ENCODE measurements at places on chromosomes 7 and 10. TPM values are rescaled to one million over a fixed set of nuclear protein-coding genes. Genes with fewer than 3 reads are reported as not detected.

Gene FRMPD2
- 0.98 TPM for total RNA-seq

Gene HOXA11
- total RNA-seq: 0.84 TPM

GRCh38 chr7:96300986-96301385 is 20.9 kb downstream of the SLC25A13 start:
- H3K27me3 ChIP-seq: no peaks in the 10 kb centered on the region
- H3K27ac ChIP-seq: no peak overlapping the region
- no peak for DNase-seq
- H3K4me1 ChIP-seq: peaks cover 30% of the 10 kb centered on the region
- H3K36me3 ChIP-seq: peaks cover 13% of the 10 kb centered on the region

- peaks cover 7% of the 10 kb centered on the region for H3K36me3 ChIP-seq
- H3K27me3 ChIP-seq: peaks cover 13% of the 10 kb centered on the region
- no peak for DNase-seq
- no peak overlapping the region for H3K4me3 ChIP-seq
- no peak overlapping the region for H3K27ac ChIP-seq
These were observed 4.0 kb downstream of the RADIL start for GRCh38 chr7:4879396-4880081.

GRCh38 chr7:91194841-91195240 is 69.4 kb upstream of the FZD1 start:
- H3K27ac ChIP-seq: no peak overlapping the region
- no peaks in the 10 kb centered on the region for H3K27me3 ChIP-seq
- no peaks in the 10 kb centered on the region for H3K36me3 ChIP-seq
- no peak for DNase-seq
- no peak overlapping the region for H3K4me3 ChIP-seq
- peaks cover 16% of the 10 kb centered on the region for H3K4me1 ChIP-seq

GRCh38 chr7:43619213-43620012 is 36.5 kb downstream of the STK17A start:
- H3K36me3 ChIP-seq: peaks cover 19% of the 10 kb centered on the region
- no peak for DNase-seq
- H3K4me1 ChIP-seq: peaks cover 5% of the 10 kb centered on the region
- H3K4me3 ChIP-seq: no peak overlapping the region

Gene ZNF735
- not detected for total RNA-seq

Gene AKR1D1
- total RNA-seq: not detected

Gene TMEM213
- total RNA-seq: not detected

Gene PAX4
- not detected for total RNA-seq

Gene RAPGEF5
- 1.9 TPM for total RNA-seq

Gene LRGUK
- 0.19 TPM for total RNA-seq

DNA sequence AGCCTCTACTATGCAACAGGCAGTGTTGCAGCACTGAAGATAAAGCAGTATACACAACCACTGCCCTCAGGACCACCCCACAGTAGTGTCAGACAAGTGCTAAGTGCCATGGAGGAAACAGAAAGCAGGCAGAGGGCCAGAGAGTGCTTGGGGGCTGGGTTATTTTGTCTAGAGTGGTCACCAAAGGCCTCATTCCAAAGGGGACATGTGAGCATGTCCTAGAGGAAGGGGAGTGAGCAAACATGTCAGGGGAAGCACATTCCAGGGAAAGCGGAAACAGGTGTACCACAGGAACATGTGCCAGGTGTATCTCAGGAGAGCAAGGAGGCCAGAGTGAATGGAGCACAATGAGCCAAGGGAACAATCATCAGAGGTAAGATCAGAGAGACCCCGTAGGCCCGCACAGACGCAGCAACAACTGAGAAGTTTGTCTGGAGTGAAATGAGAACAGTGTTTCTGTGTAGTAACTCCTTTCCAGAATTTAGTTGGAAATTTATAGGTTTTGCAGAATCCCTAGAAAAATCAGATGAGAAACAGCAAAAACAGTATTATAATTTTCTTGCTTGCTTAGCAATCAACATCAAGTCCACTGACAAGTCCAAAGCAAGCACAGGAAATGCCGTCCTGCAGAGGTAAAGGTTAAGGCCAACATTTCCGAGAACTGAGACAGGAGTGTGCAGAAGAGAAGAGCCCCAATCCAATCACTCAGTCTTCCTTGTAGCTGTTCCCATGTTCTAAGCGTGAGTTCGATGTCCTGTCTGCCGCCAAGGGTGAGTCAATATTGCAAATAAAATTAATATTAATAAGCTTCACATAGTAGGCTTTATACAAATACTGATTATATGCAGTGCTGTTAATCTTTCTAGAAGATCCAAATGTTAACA is 67.3 kb downstream of the SGMS1 start:
- peaks cover 17% of the 10 kb centered on the region for H3K4me1 ChIP-seq
- no peak for DNase-seq
- no peaks in the 10 kb centered on the region for H3K27me3 ChIP-seq
- H3K36me3 ChIP-seq: no peaks in the 10 kb centered on the region

Gene HHEX
- 0.19 TPM for total RNA-seq

DNA sequence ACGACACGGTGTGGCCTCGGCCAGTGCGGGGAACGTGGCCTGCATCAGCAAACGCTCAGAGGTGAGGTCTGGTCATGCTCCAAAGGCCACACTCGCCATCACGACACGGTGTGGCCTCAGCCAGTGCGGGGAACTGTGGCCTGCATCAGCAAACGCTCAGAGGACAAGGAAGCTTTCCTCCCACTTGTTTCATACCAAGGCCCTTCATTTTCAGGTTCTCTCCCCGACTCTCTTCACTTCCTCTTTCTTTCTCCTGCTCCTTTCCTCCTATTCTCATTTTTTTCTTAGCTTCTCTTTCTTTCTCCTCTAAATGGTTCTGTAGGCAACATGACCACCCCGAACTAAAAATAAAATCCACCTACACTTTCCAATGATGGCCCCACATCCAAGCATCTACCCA is 384.4 kb upstream of the SHH start:
- H3K27me3 ChIP-seq: peaks cover 39% of the 10 kb centered on the region
- DNase-seq: no peak
- H3K4me3 ChIP-seq: no peak overlapping the region
- no peak overlapping the region for H3K27ac ChIP-seq
- H3K4me1 ChIP-seq: no peaks in the 10 kb centered on the region
- no peaks in the 10 kb centered on the region for H3K36me3 ChIP-seq

- no peak for DNase-seq
- H3K27me3 ChIP-seq: no peaks in the 10 kb centered on the region
- no peak overlapping the region for H3K27ac ChIP-seq
- peaks cover 8% of the 10 kb centered on the region for H3K36me3 ChIP-seq
These were observed 24.6 kb downstream of the HIPK2 start for GRCh38 chr7:139753081-139753692.

GRCh38 chr7:30284298-30285066 is at the start of gene ZNRF2:
TSS of gene ZNRF2 (plus strand) at chr7:30284597. CDS start at chr7:30285358, 761 bp downstream.
- H3K4me3 ChIP-seq: peak within 1 kb of the TSS; percentile 76
- H3K4me1 ChIP-seq: peaks cover 20% of the 10 kb centered on the region
- peak; percentile 99 for DNase-seq
- H3K36me3 ChIP-seq: no peaks in the 10 kb centered on the region

- H3K27ac ChIP-seq: no peak overlapping the region
- peaks cover 47% of the 10 kb centered on the region for H3K27me3 ChIP-seq
- H3K4me3 ChIP-seq: no peak overlapping the region
- no peaks in the 10 kb centered on the region for H3K36me3 ChIP-seq
- DNase-seq: peak; percentile 29
These were observed 404.1 kb upstream of the MKI67 start for GRCh38 chr10:128530301-128530700.

DNA sequence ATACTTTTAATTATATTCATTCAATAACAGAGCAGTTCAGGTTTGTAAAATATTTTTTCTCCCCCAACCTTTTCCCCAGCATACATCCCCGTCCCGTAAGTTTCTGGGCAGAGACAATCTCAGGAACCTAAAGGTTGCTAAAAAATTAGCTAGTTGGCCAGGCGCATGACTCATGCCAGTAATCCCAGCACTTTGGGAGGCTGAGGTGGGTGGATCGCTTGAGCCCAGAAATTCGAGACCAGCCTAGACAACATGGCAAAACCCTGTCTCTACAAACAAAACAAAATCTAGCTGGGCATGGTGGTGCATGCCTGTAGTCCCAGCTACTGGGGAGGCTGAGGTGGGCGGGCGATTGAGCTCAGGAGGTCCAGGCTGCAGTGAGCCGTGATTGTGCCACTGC is 40.2 kb downstream of the TCF7L2 start:
- H3K4me3 ChIP-seq: peak overlapping the region; percentile 8
- DNase-seq: peak; percentile 55
- H3K27ac ChIP-seq: peak overlapping the region; percentile 16
- H3K4me1 ChIP-seq: peaks cover 39% of the 10 kb centered on the region

Gene MCM10
- total RNA-seq: 3.5 TPM

DNA sequence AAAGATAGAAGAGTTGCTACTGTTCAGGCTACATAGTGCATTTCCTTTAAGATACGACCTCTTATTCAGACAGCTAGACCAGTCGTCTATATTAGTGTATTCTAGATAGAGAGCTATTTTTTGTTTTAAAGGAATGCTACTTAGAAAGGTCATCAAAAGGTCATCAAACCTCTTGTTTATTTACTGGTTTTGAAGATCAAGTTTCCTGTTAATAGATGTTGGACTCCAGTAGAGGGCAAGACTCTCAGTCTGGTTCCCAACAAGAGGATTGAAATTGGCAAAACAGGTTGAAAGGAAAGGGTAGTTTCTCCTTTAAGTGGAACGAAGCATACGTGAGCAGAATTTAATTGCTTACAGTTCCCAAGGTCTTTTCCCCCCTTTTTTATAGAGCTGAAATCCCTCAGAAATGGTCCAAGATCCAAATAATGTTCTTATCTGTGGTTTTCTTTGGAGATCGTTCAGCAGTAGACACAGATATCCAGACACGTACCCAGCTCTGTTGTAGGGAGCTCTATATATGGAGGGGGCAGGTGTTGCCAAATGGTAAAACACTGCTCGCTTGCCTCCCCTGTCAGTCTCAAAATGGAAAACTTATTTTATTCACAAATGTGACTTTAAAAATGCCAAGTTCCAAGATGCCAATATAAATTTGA is 37.2 kb downstream of the BAMBI start:
- H3K4me3 ChIP-seq: no peak overlapping the region
- DNase-seq: no peak
- no peaks in the 10 kb centered on the region for H3K27me3 ChIP-seq
- H3K4me1 ChIP-seq: peaks cover 3% of the 10 kb centered on the region
- H3K36me3 ChIP-seq: no peaks in the 10 kb centered on the region

DNA sequence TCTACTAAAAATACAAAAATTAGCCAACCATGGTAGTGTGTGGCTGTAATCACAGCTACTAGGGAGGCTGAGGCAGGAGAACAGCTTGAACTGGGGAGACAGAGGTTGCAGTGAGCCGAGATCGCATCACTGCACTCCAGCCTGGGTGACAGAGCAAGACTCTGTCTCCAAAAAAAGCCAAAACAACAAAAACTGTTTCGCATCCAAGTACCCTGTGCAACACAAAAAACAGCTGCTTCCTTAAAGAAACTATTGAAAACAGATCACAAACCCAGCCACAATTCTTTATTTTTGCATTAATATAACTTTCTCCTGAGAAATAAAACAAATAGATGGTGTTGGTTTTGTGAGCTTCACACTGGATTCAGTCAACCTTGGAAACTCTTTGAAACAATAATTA is 112.1 kb upstream of the AFAP1L2 start:
- peaks cover 43% of the 10 kb centered on the region for H3K4me1 ChIP-seq
- no peak overlapping the region for H3K4me3 ChIP-seq
- H3K36me3 ChIP-seq: peaks cover 13% of the 10 kb centered on the region
- DNase-seq: no peak
- H3K27ac ChIP-seq: no peak overlapping the region

DNA sequence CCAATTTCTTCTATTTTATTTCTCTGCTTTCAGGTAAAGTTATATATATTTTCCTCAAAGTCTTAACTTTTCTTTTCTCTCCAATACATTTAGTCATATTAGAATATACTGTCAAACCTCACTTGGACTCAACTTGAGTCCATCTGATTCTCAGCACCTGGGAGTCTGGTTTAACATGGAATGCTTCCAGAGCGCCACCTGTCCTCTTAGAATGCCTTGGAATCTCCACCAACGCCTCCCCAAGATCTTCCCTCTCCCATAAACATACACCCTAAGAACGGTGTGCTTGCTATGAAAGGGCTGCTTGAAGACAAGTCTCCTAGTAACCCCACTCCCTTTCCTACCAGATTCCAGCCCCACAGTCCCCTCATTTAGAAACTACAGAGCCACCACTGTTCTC is 229.1 kb upstream of the MKLN1 start:
- DNase-seq: no peak
- no peak overlapping the region for H3K27ac ChIP-seq
- H3K4me3 ChIP-seq: no peak overlapping the region
- H3K27me3 ChIP-seq: no peaks in the 10 kb centered on the region
- H3K4me1 ChIP-seq: peaks cover 17% of the 10 kb centered on the region
- peaks cover 46% of the 10 kb centered on the region for H3K36me3 ChIP-seq

DNA sequence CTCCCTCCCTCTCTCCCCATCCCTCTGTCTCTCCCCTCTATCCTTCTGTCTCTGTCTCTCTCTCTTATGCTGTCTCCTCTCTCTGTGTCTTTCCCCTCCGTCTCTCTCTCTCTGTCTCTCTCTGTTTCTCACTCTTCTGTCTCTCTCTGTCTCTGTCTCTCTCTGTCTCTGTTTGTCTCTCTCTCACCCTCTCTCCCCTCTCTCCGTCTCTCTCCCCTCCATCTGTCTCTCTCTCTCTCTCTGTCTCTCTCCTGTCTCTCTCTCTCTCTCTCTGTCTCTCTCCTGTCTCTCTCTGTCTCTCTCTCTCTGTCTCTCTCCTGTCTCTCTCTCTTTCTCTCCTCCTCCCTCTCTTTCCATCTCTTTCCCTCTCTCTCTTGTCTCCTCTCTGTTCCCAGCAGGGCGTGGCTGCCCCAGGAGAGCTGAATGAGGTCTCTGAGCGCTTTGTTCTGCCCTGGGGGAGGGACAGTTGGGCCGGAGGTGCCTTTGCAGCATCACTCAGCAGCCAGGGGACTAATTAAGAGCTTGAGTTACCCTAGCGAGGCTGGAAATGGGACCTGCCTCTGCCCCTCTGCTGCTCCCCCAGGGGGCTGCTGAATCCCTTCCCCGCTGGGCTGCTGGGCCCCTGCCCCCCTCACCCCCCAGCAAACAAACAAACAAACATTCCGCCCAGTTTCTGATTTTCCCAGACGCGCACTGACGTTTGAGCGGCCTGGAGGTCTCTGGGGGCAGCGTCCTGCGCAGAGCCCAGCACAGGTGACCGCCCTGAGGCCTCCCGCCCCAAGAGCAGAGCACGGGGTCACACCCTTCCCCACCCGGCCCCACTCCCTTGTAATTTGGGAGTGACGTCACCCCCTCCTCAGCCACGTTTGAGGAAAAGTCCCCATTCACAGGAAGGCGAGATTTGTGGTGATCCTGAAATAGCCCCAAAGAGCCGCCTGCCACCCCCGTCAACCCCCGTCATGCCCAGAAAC is 68.1 kb downstream of the PDGFA start:
- H3K27me3 ChIP-seq: peaks cover 29% of the 10 kb centered on the region
- H3K4me1 ChIP-seq: no peaks in the 10 kb centered on the region
- no peak overlapping the region for H3K27ac ChIP-seq
- no peak for DNase-seq

- no peak overlapping the region for H3K4me3 ChIP-seq
- DNase-seq: peak; percentile 2
- no peak overlapping the region for H3K27ac ChIP-seq
- H3K27me3 ChIP-seq: no peaks in the 10 kb centered on the region
- H3K4me1 ChIP-seq: no peaks in the 10 kb centered on the region
These were observed 19.1 kb upstream of the ERVW-1 start for GRCh38 chr7:92496876-92497275.

All from MCF 10A (cell line).